ENCODE measurements at places on chromosomes 11 and 22.

- DNase-seq, result no peak
Observed at GRCh38 chr11:48020092-48020755, 39.9 kb downstream of the PTPRJ start.

- no peak for DNase-seq
Observed at GRCh38 chr11:72454791-72455190, 20.5 kb upstream of the CLPB start.

DNA sequence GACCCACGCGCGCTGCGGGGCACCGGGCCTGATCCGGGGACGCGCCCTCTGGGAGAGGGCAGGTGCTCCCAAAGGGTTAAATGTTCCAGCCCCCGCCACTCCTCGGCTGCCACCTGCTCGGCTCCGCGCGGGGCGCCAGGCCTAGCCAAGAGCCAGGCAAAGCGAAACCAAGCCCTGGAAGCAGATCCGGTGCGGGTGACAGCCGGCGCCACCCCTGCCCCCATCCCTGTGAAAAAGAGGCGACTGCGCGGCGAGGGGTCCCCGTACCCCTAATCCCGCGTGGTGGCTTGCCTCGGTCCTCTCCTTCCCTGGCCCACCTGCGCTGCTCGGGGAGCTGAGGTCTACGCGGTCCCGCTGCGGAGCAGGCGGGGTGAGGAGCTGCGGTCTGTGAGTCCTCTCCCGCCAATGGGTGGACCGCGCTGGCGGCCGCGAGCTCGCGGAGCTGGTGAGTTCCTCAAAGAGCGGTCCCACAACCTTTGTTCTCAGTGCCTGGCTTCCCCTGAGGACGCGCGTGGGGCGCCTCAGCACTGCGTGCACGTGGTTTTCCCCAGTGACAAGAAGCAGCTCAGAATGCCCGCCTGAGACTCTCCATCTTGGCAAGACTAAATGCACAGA lies at the start of gene ME3:
Gene ME3 (minus strand): TSS at position 610 of the 615 bp plus-strand sequence.
- no peak for DNase-seq

GRCh38 chr11:45927684-45928413 lies 5.4 kb downstream of the LARGE2 start:
- no peak for DNase-seq

DNA sequence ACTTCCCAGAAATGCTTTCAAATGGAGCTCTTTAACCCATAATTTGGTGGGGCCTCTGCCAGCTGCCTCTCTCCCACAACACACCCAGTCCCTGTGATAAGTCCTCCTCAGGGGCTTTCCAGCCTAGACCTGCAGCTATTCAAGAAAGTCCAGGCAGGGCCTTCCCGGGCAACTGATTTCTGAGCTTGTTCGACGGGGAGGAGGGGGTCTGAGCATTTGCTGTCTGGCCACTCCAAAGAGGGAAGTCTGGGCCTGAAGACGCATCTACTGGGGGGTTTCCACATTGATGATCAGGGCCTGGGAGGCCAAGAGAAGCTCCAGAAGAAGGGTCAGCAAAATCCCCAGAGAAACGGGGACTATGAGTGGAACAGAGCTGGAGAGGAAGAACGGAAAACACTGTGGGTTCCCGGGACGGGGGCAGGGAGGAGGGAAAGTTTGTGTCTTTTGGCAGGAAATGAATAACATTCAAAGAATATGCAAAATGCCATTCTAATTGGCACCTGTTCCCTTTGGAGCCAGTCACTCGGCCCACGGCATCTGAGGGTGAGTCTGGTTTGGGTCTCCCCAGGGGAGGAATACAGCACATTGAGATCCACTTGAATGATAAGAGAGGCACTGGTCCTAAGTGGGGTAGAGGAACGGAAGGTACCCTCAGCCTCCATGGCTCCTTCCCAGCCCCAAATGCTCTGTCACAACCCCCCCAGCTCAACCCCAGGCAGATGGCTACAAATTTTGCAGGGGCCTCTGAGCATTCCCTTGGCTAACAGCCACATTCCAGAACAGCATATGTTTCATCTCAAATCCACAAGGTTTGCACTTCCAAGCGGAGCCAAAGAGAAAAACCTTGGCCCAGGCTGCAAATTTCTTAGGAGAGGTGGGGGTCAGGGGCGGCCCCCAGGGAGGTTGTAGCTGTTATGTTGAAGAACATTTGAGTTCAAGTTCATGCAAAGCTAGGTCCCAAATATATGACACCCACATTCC lies 72.0 kb downstream of the RPUSD4 start:
- no peak for DNase-seq

- DNase-seq, result no peak
Observed at GRCh38 chr11:62792202-62792575, 383 bp upstream of the TMEM223 start.
